ENCODE measurements at places on chromosomes 5 and 9.

GRCh38 chr9:101664453-101664852, 69.7 kb upstream of the PPP3R2 start:
- DNase-seq, result no peak

DNA sequence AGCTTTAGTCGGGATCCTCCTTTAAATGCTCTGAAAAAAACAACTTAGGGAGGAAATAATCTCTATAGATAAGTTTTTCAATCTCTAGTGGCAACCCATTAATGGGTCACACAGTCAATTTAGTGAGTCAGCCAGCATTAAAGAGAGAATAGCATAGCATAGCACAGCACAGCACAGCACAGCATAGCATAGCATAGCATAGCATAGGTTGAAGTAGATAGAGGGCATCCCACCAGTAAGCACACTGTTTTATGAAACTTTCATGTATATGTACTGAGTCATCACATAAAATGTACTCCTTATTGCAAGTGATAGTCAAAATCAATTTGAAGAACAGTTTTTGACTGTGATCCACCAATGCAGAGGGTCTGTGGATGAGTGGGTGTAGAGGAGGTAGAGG, 522.9 kb downstream of the CCDC171 start:
- no peak for DNase-seq

GRCh38 chr5:9415091-9415490, 130.8 kb downstream of the SEMA5A start:
- DNase-seq, result no peak

DNA sequence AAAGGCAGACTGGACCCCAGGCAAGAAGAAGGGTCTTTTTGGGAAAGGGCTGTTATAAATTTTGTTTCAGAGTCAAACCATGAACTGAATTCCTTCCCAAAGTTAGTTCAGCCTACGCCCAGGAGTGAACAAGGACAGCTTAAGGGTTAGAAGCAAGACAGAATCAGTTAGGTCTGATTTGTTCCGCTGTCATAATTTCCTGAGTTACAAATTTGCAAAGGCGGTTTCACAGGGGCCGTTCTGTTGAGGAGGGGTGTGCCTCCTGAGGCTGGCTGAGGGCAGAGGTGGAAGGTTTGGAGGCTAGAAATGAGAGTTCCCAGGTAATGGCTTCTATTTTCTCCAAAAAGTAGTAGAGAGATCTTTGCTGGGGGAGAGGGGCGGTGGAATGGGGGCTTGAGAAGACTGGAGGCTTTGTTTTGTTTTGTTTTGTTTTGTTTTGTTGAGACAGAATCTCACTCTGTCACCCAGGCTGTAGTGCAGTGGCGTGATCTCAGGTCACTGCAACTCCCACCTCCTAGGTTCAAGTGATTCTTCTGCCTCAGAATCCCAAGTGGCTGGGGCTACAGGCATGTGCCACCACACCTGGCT, 4.1 kb upstream of the CERCAM start:
- no peak for DNase-seq

- DNase-seq, result no peak
Measured at GRCh38 chr9:138100711-138101350, 223.2 kb downstream of the CACNA1B start.

GRCh38 chr9:72217306-72217842, 68.1 kb downstream of the GDA start:
- DNase-seq, result no peak

- no peak for DNase-seq
Measured at GRCh38 chr9:120902569-120903535, 23.7 kb downstream of the TRAF1 start.

GRCh38 chr9:16202914-16203728, 650.3 kb downstream of the CCDC171 start:
- no peak for DNase-seq

GRCh38 chr5:92741906-92742305, 839.1 kb downstream of the NR2F1-AS1 start:
- no peak for DNase-seq

DNA sequence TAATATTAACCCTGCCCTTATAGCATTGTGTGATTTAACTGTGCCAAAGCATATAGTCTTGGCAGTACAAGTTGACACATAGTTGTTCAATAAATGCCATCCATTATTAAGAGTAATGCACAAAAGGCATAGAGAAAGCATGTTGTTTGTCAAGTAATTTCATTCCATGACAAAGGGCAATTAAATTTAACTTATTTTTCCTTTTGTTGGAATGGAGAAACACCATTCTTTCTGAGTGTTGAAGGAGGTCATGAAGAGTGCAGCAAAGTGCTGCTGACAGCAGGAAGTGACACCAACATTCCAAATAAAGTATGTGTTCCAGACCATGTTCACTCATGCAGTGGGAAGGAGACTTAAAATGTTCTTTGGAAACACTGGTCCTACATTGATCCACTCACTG, 29.1 kb downstream of the ANKDD1B start:
- DNase-seq, result no peak

GRCh38 chr5:17929171-17929570, 294.9 kb downstream of the TAF11L14 start:
- DNase-seq, result no peak

- peak; percentile 34 for DNase-seq
Measured at GRCh38 chr5:61933787-61934626, 372.0 kb upstream of the KIF2A start.

DNA sequence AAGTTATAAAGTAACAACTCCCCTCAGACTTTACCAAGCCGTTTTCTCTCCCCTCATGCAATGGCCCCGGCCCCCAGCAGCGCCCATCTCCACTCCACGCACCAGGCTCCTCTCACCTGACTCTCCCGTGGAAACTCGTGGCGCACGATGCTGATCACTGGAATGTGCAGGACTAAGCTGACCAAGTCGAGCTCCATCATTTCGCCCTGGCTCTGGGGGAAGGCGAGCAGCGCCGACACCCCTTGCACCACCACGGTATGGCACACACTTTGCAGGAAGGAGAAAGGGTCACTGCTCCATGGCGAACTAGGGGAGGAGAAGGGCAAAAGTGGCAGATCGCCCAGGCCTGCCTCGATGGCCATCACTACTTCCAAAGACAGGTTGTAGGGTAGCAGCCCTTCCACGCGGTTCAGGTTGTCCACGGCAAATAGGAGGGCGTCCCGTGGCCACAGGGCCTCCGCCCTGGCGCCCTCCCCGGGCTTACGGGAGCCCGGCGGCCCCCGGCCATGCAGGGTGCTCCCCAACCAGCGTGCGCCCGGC, 1.2 kb downstream of the GRIN3A start:
- DNase-seq, result no peak

DNA sequence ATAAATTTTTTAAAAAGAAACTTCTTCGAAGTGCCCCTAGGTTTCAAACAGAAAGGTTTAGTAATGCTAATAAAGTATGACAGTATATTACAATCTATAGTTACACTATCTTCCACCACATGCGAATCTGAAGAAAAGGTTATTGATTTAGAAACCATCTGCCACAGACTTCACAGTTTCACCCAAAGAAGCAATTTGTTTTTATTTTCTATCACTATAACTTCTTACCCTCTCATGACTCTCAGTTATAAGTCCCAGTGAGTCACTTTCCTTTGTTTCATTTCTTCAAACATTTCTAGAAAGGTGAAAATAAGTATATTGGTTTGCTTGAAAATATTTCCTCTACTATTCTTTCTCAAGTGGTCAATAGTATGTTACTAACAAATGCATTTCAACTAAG, 93.6 kb downstream of the MCTP1 start:
- no peak for DNase-seq

DNA sequence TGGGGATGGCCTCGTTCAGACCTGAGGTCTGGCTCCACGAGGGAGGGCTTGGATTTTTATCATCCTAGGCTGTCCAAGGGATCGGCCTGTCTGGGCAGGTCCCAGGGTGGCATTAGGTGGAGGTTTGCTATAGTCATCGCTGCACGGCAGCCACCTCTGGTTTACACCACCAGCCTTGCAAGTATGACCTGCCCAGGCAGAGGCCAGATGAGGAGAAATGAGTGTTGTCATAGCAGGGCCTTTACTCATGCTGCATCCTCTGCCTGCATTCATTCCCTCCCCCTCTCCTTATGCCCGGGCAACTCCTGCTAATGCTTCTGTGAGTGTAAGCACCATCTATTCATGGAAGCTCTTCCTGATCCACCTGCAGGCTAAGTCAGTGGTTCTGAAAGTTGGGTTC, 15.3 kb upstream of the NDST1 start:
- DNase-seq, result no peak

DNA sequence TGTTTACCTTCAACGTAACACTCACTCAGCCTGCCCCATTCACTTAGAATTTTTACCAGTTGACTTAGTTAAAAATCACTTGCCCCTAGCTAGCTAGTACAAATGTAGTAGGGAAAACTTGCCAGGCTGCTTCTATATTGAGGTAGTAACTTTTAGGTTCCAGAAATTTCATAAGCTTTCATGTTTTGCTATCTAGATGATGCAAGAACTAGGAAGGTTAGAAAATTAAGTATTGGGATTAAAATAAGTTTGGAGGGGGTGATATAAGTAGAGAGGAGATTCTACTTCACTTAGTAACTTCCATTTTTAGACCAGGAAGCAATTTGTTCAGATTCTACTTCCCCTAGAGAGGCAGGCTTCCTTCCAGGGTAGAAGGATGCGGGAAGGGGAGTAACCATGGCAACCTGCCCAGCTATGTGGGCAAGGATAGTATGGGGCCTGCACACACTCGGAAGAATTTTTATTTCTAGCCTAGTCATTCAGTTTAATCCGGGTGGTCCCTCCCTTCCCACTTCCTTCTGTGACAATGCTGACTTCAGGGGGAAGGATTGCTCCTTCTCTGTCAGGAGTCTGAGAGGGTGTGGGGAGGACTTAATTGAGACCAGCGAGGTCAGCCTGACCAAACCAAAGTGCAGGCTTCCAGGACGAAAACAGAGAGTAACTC, 4.2 kb downstream of the DAB2 start:
- DNase-seq, result no peak

GRCh38 chr9:38523121-38523520, 97.3 kb downstream of the ANKRD18A start:
- no peak for DNase-seq

DNA sequence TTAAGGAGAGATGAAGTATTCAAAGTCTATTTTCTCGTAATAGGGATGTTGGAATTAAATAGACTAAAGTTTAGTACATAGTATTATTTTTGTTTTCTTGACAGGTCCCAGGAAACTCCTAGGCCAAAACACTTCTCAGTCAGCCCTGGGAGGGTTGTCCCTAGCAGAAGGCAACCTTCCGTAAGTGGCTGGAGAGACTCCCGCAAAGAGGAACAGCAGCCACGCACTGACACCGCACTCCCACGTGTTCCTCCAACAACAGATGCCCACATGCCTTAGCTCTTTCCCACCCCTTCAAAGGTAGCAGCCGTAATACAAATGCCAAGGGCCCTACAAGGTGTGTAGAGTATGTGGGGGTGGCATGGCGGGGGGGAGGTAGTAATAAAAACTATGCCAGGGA, 28.4 kb downstream of the PCDHGC5 start:
- DNase-seq, result no peak

DNA sequence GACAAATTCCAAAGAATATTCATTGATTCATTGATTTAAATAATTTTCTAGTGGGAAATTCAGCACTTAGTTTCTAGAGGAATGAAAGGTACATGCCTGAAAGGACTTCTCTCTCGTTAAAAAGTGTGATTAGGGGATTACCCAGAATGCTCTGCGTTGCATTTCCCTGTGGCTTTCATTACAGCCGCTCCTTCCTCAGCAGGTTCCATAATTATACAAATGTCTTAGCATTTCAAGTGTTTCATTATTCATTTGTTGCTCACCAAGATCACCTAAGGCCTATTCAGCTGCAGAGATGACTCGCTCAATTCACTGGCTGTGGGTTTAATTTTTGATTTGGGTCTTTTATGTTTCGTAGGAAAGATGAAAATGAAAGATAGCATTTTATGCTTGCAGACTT, 52.8 kb downstream of the SPATA31C2 start:
- DNase-seq, result no peak

DNA sequence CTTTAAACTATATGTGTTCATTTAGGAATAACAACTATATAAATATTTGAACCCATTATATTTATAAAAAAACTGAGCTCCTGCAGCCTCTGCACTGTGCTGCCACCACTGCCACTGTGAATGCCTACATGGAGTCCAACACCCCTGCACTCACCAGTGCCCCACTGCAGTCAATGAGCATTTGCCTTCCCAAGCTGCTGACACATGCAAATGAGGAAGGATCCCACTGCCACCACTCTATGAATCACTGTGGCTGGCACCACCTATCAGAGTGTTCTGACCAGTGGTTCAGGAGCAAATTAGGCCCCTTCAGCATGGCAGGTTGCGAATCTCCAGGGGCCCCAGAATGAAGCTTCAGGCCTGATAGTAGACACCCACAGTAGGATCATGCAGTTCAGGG, 9.1 kb downstream of the IFNA5 start:
- DNase-seq, result no peak

GRCh38 chr9:133428617-133429101, 6.5 kb downstream of the ADAMTS13 start:
- DNase-seq, result no peak

DNA sequence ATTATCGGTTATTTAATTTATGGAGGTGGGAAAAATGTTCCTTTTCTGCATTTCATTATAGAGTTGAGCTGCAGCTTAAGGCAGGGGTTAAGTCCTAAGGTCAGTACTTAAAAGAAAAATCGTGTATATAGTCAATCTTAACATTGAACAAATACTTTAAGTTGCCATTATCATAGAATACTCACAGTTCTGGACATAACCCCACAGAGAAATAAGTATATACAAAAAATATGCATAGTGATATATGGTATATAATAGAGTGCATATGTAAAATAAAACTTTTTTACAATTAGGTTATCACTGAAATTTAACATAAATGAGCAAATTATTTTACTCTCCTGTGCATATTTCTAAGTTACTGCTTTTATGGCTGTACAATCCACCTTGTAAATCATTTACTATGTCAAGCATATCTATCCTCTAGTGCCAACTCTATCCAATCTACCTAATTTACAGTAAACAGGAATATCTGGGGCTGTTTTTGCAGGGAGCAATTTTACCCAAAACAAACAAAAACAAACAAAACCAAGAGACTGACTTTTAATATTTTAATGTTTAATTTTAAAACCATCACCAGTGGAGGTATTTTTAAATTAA, 28.8 kb downstream of the TTC39B start:
- no peak for DNase-seq

GRCh38 chr9:21465859-21466518, 16.1 kb downstream of the IFNE start:
- DNase-seq, result no peak
